ENCODE measurements at places on chromosomes 7 and 10. TPM values are rescaled to one million over a fixed set of nuclear protein-coding genes. Genes with fewer than 3 reads are reported as not detected.

NODAL gene
- total RNA-seq, result not detected

MOGAT3 gene
- not detected for total RNA-seq

DNA sequence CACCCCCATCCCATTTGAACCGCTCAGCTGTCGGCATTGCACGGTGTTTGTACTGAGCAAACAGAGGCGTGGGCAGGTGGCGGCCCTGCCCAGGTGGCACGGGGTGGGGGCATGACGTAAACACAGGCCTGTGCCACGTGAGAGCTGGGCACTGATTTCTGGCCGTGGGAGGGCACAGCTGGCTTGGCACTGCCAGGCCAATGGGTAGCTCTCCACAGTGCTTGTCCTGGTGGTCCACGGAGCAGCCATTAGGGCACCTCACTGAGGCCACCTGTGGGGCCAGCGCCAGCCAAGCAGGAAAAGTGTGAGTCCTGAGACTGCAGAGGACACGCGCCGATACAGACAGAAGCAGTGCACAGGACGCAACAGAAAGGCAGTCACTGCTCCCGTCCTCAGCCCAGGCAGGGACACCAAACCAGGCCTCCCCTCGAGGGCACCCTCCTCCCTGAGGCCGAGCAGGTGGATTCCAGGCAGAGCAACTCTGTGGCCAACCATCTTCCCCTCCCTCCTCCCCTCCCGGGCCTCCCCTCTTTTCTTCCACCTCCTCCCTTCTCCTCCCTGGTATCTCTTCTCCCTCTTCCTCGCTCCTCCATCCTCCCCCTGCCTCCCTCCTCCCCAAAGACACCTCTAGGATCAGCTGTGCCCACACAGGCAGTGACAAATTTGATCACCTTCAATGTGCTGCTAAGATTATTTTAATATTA lies 258.7 kb downstream of the ELFN1 start:
- no peak overlapping the region for H3K27ac ChIP-seq
- no peak for DNase-seq
- H3K4me1 ChIP-seq, result no peaks in the 10 kb centered on the region
- H3K4me3 ChIP-seq, result no peak overlapping the region
- H3K36me3 ChIP-seq, result no peaks in the 10 kb centered on the region

DNA sequence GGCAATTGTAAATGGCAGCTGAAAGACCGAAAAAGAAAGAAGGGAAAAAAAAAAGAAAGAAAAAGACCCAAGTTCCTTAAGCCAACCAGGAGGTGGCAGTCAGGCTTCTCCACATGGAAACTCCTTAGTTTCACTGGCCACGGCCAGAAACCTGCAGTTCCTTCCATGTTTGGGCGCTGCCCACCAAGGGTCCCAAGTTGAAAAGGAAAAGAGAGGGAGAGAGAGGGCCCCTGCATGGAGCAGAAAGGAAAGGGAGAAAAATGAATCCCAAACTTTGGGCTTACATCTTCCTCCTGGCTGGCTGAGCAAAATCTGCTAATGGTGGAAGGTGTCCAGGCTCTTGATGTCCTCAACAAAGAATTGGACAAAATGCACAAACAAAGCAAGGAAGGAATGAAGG lies 31.8 kb upstream of the ABCA13 start:
- no peaks in the 10 kb centered on the region for H3K4me1 ChIP-seq
- no peak for DNase-seq
- no peak overlapping the region for H3K4me3 ChIP-seq

DNA sequence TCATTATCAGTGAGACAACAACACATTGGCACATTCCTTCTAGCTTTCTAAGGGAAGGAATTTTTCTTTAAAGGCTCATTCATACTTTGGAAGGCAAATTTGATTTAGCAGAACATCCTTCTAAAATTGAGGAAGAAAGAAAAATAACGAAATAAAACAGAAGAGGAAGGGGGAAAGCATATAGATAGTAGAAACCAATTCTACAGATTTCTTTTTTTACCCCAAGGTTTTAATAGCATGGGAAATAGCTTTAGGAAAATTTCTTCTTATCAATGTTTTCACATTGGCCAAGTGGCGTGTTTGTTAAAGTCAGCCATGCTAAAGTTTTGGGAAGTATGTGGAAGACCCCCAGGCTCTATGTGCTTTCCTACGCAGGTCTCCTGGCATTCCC lies 35.7 kb downstream of the MACROH2A2 start:
- no peaks in the 10 kb centered on the region for H3K27me3 ChIP-seq
- no peak overlapping the region for H3K4me3 ChIP-seq
- H3K27ac ChIP-seq, result no peak overlapping the region
- peaks cover 12% of the 10 kb centered on the region for H3K36me3 ChIP-seq
- no peak for DNase-seq

GRCh38 chr7:107233981-107234380 lies 65.2 kb downstream of the HBP1 start:
- H3K27me3 ChIP-seq, result no peaks in the 10 kb centered on the region
- H3K36me3 ChIP-seq, result no peaks in the 10 kb centered on the region
- peak overlapping the region; percentile 4 for H3K27ac ChIP-seq
- H3K4me3 ChIP-seq, result no peak overlapping the region
- DNase-seq, result no peak
- no peaks in the 10 kb centered on the region for H3K4me1 ChIP-seq

GRCh38 chr7:22727714-22728035 lies 675 bp downstream of the IL6 start:
- no peak for DNase-seq
- no peaks in the 10 kb centered on the region for H3K36me3 ChIP-seq
- no peaks in the 10 kb centered on the region for H3K27me3 ChIP-seq
- peaks cover 44% of the 10 kb centered on the region for H3K4me1 ChIP-seq

ZNF92 gene
- 2.5 TPM for total RNA-seq

NPC1L1 gene
- not detected for total RNA-seq

MMD2 gene
- 0.19 TPM for total RNA-seq

DNA sequence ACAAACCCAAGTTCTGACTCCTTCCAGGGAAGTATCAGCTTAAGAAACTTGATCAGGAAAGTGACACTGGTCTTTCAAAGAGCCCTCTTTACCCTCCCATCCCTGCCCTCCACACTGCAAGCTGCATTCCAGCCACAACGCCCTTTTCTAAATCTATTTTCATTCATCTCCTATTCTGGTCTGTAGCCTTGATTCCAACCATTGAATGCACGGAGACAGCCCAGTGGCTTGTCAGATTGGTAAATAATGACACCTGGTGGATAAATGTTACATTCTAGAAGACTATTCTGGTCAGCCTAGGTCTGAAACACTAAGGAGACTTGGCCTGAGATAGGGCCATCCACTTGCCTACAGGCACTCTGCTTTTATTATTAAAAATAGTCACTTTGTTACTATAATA lies 20.9 kb downstream of the MORN4 start:
- DNase-seq, result no peak
- peak overlapping the region; percentile 90 for H3K27ac ChIP-seq
- no peaks in the 10 kb centered on the region for H3K36me3 ChIP-seq
- peaks cover 29% of the 10 kb centered on the region for H3K4me1 ChIP-seq

GRCh38 chr10:110853921-110854605 lies 17.7 kb upstream of the PDCD4 start:
- H3K4me3 ChIP-seq, result no peak overlapping the region
- DNase-seq, result no peak
- H3K36me3 ChIP-seq, result no peaks in the 10 kb centered on the region
- peaks cover 18% of the 10 kb centered on the region for H3K4me1 ChIP-seq

DNA sequence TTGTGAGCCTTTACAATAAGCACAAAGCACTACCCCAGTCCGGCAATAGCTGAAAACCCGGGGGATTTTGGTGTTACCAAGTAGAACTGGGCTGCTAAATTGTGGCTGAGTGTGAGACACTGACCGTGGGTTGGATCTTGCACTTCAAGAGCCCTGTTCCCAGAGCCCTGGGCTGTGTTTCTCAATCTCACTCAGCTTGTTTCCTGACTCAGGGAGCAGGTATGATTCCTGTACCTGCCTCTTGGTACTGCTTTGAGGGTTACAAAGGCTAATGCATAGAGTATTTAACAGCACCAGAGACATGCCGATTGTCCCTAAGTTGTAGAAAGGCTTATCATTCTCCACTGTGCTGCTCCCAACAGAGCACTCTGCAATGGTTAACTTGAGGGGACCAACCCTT lies 134.6 kb downstream of the TEX36 start:
- no peak for DNase-seq
- H3K27ac ChIP-seq, result no peak overlapping the region
- H3K4me3 ChIP-seq, result no peak overlapping the region
- H3K4me1 ChIP-seq, result no peaks in the 10 kb centered on the region

- H3K36me3 ChIP-seq, result peaks cover 40% of the 10 kb centered on the region
- H3K4me1 ChIP-seq, result no peaks in the 10 kb centered on the region
- H3K27me3 ChIP-seq, result no peaks in the 10 kb centered on the region
These were observed 85.9 kb downstream of the UBE3C start for GRCh38 chr7:157224627-157225026.

DNA sequence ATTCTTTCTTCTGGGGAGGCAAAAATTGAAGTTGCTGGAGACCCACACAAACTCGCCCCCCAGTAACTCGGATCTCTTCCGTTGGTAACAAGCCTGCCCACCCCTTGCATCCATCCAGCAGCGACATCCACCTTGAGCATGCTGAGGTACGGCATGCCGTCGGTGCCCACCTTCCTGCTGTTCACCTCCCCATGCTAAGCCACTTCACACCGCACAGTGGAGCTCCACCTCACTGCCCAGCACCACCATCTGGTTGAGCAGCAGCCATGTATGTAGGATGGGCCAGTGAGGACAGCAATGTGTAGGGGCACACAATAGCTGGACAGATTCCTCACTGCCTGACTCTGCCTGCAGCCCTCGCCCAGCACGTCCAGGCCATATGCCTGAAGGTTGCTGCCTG lies 138.1 kb upstream of the ZNF92 start:
- no peak overlapping the region for H3K27ac ChIP-seq
- H3K4me1 ChIP-seq, result no peaks in the 10 kb centered on the region
- H3K36me3 ChIP-seq, result no peaks in the 10 kb centered on the region
- DNase-seq, result no peak
- H3K27me3 ChIP-seq, result no peaks in the 10 kb centered on the region
- H3K4me3 ChIP-seq, result no peak overlapping the region

SPDYE6 gene
- total RNA-seq, result not detected

GRCh38 chr7:97731736-97732564 lies at the start of gene TAC1:
TAC1 (plus strand) TSS chr7:97732086; CDS start chr7:97732613, 527 bp downstream.
- no peak within 1 kb of the TSS for H3K27ac ChIP-seq
- H3K36me3 ChIP-seq, result no peaks in the 10 kb centered on the region
- H3K27me3 ChIP-seq, result peaks cover 14% of the 10 kb centered on the region
- no peaks in the 10 kb centered on the region for H3K4me1 ChIP-seq
- H3K4me3 ChIP-seq, result peak within 1 kb of the TSS; percentile 28

DNA sequence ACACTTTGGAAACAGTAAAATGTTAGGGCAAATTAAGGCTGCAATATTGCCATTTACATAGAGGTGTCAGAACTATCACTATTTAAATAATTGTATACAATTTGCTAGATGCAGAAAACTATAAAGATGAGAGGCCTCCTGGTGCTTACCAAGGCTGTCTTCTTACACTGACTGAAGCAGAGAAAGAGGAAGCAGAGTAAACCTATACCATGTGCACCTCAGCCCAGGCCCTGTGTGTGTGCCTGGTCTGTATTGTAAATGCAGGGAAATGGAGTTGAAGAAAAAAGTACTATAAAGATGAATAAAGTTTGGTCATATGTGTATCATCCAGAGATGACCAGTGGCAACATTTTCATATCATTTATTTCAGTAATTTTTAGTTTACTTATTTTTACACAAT lies 29.2 kb downstream of the ELMO1 start:
- no peaks in the 10 kb centered on the region for H3K4me1 ChIP-seq
- no peaks in the 10 kb centered on the region for H3K27me3 ChIP-seq
- no peak overlapping the region for H3K27ac ChIP-seq
- H3K4me3 ChIP-seq, result no peak overlapping the region

MSMB gene
- total RNA-seq, result not detected

GRCh38 chr10:122487174-122487765 lies 25.9 kb downstream of the HTRA1 start:
- H3K27me3 ChIP-seq, result no peaks in the 10 kb centered on the region
- H3K4me3 ChIP-seq, result no peak overlapping the region
- no peaks in the 10 kb centered on the region for H3K4me1 ChIP-seq
- DNase-seq, result no peak

GRCh38 chr10:30702860-30703259 lies 73.3 kb upstream of the LYZL2 start:
- no peaks in the 10 kb centered on the region for H3K4me1 ChIP-seq
- no peak overlapping the region for H3K27ac ChIP-seq
- DNase-seq, result no peak
- no peak overlapping the region for H3K4me3 ChIP-seq

GRCh38 chr10:69649786-69650550 lies 19.9 kb downstream of the FAM241B start:
- H3K27ac ChIP-seq, result no peak overlapping the region
- DNase-seq, result no peak
- H3K27me3 ChIP-seq, result no peaks in the 10 kb centered on the region
- H3K4me1 ChIP-seq, result no peaks in the 10 kb centered on the region
- no peaks in the 10 kb centered on the region for H3K36me3 ChIP-seq

SLC16A12 gene
- 10.0 TPM for total RNA-seq

GRCh38 chr7:24346129-24346528 lies 62.1 kb downstream of the NPY start:
- H3K27me3 ChIP-seq, result no peaks in the 10 kb centered on the region
- no peaks in the 10 kb centered on the region for H3K4me1 ChIP-seq
- DNase-seq, result no peak
- no peaks in the 10 kb centered on the region for H3K36me3 ChIP-seq
- H3K27ac ChIP-seq, result no peak overlapping the region

DNA sequence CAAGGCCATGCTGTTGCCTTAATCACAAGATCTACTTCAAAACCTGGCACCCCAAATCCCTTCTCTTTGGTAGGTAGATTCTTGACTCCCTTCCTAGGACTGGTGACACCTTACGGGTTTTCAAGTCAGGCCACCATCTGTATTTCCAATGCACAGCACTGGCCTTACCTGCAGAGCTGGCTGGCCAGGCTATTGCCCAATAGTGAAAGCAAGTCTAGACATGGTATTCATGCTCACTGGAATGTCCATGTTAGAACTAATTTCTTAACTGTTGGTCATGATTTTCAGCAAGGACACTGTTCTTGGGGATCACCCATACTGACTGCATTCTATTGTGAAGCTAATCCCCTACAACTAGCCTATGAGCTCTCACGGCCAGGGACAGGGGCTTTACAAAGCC lies 313.1 kb upstream of the RNF32 start:
- H3K27me3 ChIP-seq, result no peaks in the 10 kb centered on the region
- no peak overlapping the region for H3K4me3 ChIP-seq
- H3K4me1 ChIP-seq, result no peaks in the 10 kb centered on the region
- DNase-seq, result no peak
- H3K27ac ChIP-seq, result no peak overlapping the region
- no peaks in the 10 kb centered on the region for H3K36me3 ChIP-seq

GRCh38 chr7:111647881-111648280 lies 85.6 kb upstream of the IMMP2L start:
- no peak overlapping the region for H3K27ac ChIP-seq
- no peaks in the 10 kb centered on the region for H3K27me3 ChIP-seq
- no peak for DNase-seq
- H3K36me3 ChIP-seq, result no peaks in the 10 kb centered on the region
- H3K4me3 ChIP-seq, result no peak overlapping the region

ADAP1 gene
- 4.2 TPM for total RNA-seq

GRCh38 chr7:122884186-122884585 lies 2.1 kb downstream of the CADPS2 start:
- DNase-seq, result no peak
- H3K27me3 ChIP-seq, result no peaks in the 10 kb centered on the region
- no peaks in the 10 kb centered on the region for H3K36me3 ChIP-seq
- H3K4me3 ChIP-seq, result no peak overlapping the region

All from right atrium auricular region (tissue), 2 donors.